HS-5 (cell line): ENCODE measurements at places on chromosomes 1 and 21.

- peak; percentile 71 for DNase-seq
Measured at GRCh38 chr1:201750934-201751333, 78.0 kb upstream of the IPO9 start.

DNA sequence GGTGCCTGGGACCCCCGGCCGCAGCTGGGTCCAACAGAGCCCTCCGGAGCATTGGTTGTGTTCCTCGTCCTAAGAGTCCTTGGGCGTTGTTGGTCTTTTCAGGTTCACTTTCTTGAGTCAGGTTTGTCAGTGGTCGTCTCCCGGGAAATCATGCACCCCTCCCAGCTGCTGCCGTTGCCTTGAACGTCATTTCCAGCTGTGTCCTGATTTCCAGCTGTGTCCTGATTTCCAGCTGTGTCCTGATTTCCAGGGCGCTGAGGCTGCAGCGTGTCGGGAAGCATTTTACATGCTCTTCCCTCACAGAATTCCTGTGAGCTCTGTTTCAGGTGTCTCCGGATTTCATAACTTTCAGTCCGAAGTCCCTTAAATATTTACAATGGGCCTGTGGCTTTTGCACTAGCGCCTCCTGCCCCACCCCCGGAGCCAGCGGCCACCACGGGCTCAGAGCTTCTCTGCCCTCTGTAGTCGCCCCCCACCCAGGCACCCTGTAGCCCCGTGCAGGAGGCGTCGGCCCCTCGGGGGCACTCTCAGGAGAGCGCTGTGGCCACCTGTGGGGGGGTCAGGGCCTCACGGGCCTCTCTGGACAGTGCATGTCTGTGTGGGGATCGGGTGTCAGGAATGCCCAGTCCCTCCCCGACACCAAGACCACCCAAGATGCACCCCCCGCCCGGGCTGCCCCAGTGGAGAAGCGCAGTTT, 66.7 kb downstream of the COL18A1 start:
- DNase-seq: no peak

- no peak for DNase-seq
Measured at GRCh38 chr1:228366062-228366865, 40.4 kb downstream of the TRIM11 start.

DNA sequence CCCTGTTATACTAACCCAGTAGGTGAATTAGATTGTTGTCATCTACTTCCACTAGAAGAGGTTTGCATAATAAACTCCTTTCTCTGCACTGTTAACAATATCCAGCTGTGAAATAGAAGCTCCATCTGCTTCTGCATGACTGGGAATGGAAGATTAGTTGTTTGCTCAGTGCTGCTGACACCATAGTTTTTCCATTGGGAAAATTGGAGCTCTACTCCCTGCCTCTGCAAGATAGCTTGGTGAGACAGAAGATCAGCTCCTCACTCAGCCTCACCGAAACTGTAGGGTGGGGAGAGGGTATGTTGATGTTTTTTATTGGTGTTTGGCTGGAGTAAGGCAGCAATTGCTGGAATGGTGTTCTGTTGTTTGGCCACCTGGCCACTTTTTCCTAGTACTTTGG, 331.6 kb upstream of the ADAMTS5 start:
- no peak for DNase-seq

DNA sequence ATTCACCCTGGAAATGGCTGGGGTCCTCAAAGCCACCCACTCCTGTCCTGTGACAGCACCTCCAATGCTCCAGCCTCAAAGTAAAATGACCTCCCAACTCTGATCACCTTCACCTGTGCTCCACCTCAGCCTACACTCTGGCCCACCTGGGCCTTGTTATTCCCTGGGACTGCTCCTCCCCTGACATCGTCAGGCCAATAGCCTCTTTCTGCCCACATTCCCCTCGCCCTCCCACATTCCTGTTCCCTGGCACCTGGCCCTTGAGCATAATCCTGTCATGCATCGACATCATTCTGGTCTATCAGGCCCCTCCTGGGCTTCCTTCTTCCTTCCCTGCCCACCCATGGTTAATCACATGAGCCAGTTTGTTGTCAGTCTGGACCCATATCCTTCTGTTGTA, 13.2 kb upstream of the BCAR3 start:
- no peak for DNase-seq

DNA sequence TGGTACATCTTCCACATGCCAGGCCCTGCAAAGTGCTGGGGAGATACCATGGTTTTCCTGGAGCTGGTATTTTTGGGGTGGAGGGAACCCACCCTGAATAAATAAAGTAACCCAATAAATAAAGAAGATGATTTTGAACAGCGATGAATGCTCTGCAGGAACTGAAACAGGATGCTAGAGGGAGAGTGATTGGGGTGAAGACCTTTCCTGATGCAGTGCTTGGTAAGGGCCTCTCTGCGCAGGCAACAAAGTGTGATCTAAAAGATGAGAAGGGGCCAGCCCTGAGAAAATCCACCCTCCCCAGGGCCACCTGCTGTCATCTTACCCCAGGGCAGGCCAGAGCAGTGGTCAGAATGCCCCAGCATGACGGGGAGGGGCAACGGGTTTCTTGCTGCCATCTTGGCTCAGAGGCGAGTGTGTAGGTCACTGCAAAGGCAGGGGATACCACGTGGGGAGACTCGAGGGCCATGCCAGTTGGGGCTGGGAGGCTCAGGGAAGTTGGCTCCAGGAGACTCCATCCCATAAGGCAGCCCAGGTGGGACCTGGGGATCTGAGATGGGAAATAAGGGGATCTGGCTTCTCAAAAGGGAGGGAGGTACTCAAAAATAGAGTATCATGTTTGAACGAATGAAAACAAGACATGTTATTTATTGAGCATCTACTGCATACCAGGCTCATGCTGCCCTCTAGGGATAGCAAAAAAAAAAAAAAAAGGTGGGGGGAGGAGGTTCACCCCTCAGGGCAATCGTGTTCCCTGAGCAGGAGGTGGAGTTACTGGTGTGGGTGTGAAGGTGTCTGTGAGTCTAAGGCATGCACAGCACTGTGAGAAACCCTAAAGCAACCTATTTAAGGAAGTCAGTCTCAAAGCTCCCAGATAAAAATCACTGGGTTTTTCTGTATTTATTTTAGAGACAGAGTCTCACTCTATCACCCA, 2.8 kb downstream of the SRARP start:
- DNase-seq: no peak

GRCh38 chr21:42417533-42417932, 13.8 kb downstream of the UBASH3A start:
- DNase-seq: no peak

- DNase-seq: no peak
Measured at GRCh38 chr1:18814425-18814824, 45.0 kb downstream of the TAS1R2 start.

GRCh38 chr1:11488201-11488770, 9.3 kb downstream of the DISP3 start:
- no peak for DNase-seq

DNA sequence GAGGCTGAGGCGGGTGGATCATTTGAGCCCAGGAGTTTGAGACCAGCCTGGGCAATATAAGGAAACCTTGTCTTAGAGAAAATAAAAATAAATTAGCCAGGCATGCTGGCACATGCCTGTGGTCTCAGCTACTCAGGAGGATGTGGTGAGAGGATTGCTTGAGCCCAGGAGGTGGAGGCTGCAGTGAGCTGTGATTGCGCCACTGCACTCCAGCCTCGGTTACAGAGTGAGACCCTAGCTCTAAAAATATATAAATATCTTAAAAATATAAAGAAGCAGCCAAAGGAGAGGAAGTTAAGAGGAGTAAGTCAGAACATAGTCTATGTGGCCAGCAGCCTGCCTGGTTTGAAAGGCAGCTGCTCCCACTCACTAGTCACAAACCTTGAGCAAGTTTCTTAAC, 4.5 kb upstream of the IL10RB start:
- no peak for DNase-seq

- DNase-seq: no peak
Measured at GRCh38 chr1:154398141-154398540, 7.0 kb upstream of the IL6R start.

DNA sequence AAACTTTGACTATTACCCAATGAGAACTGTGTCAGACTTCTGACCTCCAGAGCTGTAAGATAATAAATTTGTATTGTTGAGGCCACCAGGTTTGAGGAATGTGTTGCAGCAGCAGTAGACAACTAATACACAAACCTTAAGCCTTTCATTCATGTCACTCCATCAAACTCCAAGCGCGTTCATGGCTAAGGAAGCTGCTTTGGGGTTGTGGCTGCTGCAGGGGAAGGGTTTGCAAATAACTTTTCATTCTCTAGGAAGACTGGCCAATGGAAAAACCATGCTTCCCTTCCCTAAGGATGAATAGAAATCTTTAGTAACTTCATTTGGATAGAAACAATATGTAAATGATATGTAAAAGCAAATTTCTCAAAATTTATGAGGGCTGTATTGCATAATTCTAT, 170.4 kb downstream of the RHOU start:
- no peak for DNase-seq

- no peak for DNase-seq
Measured at GRCh38 chr1:166169182-166169581, 2.4 kb upstream of the FAM78B start.

DNA sequence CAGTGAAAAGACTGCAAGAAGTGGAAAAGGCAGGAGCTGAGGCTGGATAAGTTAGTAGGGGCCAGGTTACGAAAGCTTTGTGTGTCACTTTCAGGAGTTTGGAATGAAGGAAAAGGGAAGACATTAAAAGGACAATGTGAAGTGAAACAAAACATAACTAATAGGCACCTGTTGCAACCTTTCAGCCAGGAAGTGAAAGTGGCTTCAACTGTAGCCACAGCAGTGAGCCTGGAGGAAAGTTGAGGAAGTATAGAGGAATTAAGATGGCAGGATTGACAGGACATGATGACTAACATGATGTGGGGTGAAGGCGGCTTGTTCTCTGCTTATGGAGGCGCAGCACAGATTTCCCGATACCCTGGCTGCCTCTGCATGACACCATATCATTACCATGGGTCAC, 68.9 kb downstream of the C4BPA start:
- DNase-seq: no peak

GRCh38 chr1:16727190-16728111, 12.9 kb upstream of the RNU1-4 start:
- DNase-seq: peak; percentile 19

DNA sequence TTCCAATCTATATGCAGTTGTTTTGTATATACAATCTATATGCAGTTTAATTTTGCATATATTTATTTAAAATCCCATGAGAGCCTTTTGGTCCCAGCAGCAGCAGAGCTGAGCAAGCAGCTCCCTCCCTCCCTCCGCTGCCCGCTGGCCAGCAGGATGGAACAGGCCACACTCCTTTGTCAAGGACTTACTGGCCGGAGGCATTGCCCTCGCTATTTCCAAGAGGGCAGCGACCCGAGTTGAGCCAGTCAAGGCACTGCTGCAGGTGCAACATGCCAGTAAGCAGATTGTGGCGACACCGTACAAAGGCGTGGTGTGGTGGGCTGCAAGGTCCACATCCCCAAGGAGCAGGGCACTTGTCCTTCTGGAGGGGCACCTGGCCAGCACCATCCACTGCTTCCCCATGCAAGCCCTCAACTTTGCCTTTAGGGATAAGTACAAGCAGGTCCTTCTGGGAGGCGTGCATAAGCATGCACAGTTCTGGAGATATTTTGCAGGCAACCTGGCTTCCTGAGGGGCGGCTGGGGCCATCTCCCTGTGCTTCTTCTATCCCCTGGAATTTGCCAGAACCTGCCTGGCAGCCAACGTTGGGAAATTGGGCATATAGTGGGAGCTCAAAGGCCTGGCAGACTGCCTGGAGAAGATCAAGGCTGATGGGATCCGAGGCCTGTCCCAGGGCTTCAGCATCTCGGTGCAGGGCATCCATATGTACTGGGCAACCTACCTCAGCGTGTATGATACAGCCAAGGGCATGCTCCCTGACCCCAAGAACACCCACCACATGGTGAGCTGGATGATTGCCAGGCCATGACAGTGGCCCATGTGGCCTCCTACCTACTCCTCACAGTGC, 92.2 kb downstream of the OSBPL9 start:
- DNase-seq: no peak

DNA sequence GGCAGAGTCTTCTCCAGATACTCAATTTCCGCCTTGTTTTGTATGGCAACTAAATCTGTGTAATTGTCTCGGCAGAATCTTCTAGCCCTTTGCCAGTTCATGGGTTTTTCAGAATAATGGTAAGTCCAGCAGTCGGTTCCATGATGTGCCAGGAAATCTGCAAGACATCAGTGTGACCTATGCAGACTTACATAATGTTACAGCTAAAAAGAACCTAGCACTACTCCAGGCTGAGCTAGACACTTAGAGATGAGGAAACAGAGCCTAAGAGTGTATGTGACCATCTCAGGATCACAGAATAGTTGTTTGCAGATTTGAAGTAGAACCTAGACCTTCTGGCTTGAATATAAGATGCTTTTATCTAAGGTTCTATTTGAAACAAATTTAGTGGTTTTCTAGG, 2.8 kb downstream of the SELL start:
- DNase-seq: no peak

GRCh38 chr1:18723701-18724411, 93.2 kb downstream of the PAX7 start:
- no peak for DNase-seq

DNA sequence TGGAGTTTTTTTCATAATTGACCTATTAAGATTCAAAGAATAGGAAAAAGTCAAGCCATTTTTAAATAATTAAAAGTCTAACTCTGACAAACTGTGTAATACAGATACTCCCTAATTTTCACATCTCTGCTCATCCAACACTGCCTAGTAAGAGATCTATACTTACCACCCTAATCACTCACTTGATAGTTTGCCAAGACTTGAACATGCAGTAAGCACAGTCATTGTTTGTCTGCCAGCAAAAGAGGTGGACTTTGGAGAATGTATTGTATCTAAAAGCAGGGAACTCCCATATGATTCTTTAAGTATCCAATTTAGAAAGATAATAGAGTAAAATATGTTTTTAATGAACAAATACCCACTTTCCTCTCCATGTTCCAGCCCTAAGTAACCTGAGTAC, 15.5 kb downstream of the TMEM59 start:
- DNase-seq: no peak

DNA sequence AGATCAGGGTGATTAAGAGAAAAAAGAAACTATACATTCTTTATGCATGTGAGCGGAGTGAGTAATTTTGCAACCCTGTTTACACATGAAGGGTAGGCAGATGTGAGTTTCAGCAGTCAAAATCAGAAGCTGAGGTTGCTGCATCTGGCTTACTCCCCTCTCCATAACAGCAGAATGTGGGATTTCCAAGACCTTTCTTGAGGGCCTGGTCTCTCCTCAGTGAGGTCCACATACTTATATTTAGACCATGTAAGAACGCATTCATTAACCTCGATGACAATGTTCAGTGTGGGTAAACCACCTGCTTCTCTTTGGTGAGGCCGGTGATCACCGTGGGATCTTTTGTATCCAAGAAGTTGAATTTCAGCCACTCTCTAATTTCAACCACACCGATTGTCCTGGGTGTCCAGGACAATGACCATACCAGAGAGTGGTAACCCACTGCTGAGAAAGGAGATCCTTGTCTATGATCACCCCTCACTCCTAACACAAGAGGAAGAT, 18.7 kb upstream of the RAP1A start:
- no peak for DNase-seq

- no peak for DNase-seq
Measured at GRCh38 chr1:193318347-193318746, 131.9 kb upstream of the B3GALT2 start.

- peak; percentile 56 for DNase-seq
Measured at GRCh38 chr21:29382030-29382654, 83.4 kb downstream of the BACH1 start.

GRCh38 chr1:19360016-19360415, 47.9 kb downstream of the SLC66A1 start:
- DNase-seq: no peak
